Hematopoietic multipotent progenitor cell (in vitro differentiated cells): ENCODE measurements at places on chromosomes 7 and 10. TPM values are rescaled to one million over a fixed set of nuclear protein-coding genes. Genes with fewer than 3 reads are reported as not detected.

The RHOBTB1 gene
- total RNA-seq: 11.6 TPM

The CDHR3 gene
- not detected for total RNA-seq

The ARHGAP22 gene
- total RNA-seq: 67.3 TPM

The FGL2 gene
- 2.7 TPM for total RNA-seq

The MYL10 gene
- total RNA-seq: not detected

The HTR5A gene
- total RNA-seq: under 0.01 TPM

The TAS2R39 gene
- total RNA-seq: not detected

DNA sequence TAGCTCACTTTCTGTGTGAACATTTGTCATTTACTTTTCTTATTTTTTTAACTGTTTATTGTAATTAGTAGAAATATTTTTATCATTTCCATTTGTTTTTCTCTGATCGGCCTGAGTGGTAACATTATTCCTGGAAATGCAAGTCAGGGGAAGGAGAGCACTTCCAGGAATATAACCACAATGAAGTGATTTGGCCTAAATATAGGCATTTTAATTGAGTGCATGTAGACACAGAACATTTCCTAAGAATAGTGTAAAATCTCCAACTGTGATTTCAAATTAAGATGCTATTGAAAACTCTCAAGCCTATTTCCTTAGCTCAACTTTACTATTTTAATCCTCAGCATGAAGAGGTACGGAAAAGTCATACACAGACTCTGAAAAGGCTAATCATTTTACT, 86.5 kb upstream of the SKAP2 start:
- DNase-seq: no peak

DNA sequence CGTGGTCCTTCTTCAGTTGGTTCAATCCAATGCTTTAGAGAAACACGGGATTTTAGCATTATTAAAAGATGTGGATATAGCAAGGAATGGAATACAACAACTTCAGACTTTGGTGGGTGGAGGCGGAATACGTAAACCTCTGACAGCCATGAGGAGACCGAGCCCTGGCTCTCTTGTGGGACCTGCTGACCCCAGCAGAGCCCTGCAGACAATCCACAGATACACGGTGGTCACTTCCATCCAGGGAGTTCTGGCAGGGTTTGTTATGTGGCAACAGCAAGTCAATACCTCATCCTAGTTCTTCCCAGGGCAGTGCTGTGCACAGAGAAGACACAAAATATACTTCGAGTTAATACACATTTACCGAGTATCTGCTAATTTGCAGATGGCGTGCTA, 118.5 kb upstream of the DIP2C start:
- no peak for DNase-seq

- no peak for DNase-seq
Measured at GRCh38 chr7:136086712-136087111, 109.6 kb upstream of the MTPN start.

DNA sequence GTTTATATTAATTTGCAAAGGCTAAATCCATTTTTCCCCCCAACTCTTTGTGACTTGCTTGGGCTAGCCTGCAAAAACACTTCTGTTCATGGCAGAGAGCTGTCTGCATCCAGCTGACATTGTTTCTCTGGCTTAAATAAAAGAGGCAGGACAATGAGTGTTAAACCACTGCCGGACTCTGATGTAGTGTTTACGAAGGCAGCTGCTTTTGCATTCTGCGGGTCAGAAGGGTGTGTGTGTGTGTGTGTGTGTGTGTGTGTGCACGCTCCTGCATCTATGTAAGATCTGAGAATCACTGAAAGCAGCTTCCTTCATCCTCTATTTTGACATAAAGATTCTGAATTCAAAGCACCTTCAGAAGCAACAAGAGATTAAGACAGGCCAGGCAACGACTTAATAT, 28.3 kb downstream of the NRP1 start:
- DNase-seq: no peak

DNA sequence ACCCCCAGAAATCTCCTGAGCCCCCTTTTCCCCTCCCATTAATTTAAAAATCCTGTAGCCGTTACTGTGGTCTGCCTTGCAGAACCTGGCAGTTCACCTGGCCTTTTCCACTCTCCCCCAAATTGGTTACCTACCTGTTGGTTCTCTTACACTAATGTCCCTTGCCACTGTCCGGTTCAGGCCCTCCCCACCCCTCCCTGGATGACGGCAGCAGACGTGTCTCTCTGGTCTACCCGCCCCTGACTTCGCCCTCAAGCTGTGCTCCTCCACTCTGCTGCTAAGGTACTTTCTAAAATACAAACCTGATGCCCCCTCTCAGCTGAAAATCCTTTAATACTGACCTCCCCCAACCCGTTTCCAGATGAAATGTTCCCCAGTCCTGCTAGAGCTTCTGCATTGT, 15.6 kb upstream of the SH3PXD2A start:
- DNase-seq: no peak

- DNase-seq: no peak
Measured at GRCh38 chr10:96973809-96974747, 142.0 kb downstream of the LCOR start.
